Hippocampal formation (tissue), 2 donors: ENCODE measurements at places on chromosomes 16 and 17.

DNA sequence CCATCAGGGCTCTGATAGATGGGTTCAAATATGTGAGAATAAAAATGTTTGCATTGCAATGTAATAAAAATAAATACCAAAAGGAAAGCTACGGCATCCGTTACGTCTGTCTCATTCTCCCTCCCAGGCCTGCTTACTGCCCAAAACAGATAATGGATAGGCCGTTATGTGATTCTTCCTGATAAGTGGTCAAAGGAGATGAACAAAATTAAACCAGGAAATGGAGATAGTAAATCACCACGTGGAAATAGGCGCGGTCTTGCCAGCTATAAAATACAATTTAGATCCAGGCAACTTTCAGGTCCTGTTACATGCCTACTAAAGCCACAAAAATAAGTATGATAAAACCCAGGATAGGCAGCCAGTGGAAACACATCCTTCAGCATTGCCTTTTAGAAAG, 49.5 kb upstream of the CCL1 start:
- no peak for DNase-seq

GRCh38 chr17:75105126-75106080, 4.4 kb upstream of the ARMC7 start:
- DNase-seq: no peak

- DNase-seq: no peak
Observed at GRCh38 chr16:88440686-88441405, 12.2 kb upstream of the ZFPM1 start.

- DNase-seq: no peak
Observed at GRCh38 chr16:68646953-68647659, 2.0 kb downstream of the CDH3 start.
